ENCODE measurements at places on chromosomes 3 and 15.

DNA sequence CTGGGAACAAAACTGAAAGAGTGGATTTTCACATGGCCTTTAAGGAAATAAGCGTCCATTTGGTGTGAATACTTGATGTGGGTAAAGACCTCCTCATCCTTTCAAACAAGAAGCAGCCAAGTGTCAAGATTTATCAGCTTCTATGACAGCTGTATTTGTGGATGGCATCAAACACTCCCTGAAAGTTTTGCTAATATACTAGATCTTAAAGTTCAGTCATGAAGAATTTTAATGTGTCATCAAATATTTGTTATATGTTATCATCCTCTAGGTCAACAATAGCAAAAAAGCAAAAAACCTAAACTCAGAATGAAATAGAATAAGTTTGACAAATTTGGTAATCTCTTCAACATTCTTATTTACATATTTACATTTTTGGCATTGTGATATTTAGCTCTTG is 29.1 kb upstream of the LYSMD4 start:
- no peak for DNase-seq

DNA sequence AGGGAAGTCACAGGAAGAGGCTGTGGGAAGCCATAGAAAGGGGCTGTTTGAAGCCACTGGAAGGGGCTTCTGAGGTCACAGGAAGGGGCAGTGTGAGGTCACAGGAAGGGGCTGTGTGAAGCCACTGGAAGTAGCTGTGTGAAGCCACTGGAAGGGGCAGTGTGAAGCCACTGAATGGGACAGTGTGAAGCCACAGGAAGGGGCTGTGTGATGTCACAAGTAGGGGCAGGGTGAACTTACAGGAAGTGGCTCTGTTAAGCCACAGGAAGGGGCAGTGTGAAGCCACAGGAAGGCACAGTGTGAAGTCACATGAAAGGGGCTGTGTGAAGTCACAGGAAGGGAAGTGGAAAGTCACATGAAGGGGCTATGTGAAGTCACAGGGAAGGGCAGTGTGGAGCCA is 33.1 kb downstream of the GASK1A start:
- DNase-seq = no peak

DNA sequence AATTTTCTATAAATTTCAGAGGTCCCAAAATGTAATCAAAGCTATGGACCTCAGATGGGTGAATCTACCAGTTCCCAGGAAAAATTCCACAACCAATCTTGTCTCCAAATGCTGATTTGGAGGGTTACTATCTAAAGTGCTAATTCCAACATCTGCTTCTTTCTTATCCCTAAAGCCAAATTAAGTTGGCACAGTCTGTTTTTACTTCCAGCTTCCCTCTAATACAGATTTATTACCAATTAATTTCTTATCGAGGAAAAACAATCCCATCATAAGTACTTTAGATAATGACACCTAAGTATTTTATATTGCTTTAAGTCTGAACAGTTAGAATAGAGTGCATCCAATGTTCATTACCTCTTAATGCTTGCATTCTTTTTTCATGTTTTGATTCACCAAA is 12.9 kb upstream of the TAFA4 start:
- DNase-seq = no peak

- no peak for DNase-seq
Observed at GRCh38 chr15:42929306-42929848, 8.8 kb upstream of the TTBK2 start.

DNA sequence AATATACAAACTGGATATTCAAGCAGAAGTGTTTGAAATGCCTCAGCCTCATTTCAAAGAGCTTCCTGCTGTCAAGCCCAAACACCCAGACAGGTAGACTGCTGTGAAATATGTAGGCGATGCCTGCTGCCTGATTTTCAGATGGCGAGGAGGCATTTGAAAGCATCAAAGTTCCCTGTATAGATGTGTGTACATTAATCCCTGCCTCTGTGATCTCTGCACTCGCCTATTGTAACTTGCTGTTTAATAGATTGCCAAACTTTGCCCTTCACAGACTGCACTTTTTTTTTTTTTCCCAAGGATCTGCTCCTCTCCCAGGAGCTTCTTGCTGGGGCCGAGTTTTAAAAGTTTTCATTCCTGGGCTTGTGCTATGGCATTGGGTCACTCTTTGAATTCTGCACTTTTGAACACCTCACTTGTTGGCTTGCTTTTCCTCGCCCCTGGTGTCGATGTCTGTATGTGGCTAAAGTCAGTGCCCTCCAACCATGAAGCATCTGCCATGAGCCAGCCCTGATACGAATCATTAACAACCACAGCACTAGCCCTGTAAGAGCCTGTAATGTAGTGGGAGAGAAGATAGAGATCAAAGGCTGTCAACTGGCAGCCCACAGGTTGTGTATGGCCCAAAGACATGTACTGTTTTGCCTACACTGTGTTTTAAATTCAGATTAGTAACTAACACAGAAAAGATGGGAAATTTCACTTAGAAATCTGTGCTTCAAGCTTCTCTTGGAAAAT is 287.6 kb upstream of the ICE2 start:
- no peak for DNase-seq
